ENCODE measurements at places on chromosomes 2 and 18. TPM values are rescaled to one million over a fixed set of nuclear protein-coding genes. Genes with fewer than 3 reads are reported as not detected.

KCNIP3 gene
- total RNA-seq, result 1.4 TPM

LIMS4 gene
- 0.62 TPM for total RNA-seq

HNMT gene
- 1.4 TPM for total RNA-seq

ABCB11 gene
- total RNA-seq, result 0.02 TPM

DDX1 gene
- 123 TPM for total RNA-seq

CREG2 gene
- total RNA-seq, result 9.9 TPM

QPCT gene
- 19.4 TPM for total RNA-seq

SRD5A2 gene
- total RNA-seq, result not detected

REEP1 gene
- 0.68 TPM for total RNA-seq

TP53I3 gene
- total RNA-seq, result 217 TPM

AP1S3 gene
- 35.4 TPM for total RNA-seq

UGT1A5 gene
- total RNA-seq, result not detected

NCOA1 gene
- 7.3 TPM for total RNA-seq

CYRIA gene
- 0.60 TPM for total RNA-seq

HTR2B gene
- total RNA-seq, result not detected

FBLN7 gene
- 0.28 TPM for total RNA-seq

KCNS3 gene
- total RNA-seq, result 1.1 TPM

KCNG2 gene
- not detected for total RNA-seq

DAW1 gene
- 3.8 TPM for total RNA-seq

SPAST gene
- 15.9 TPM for total RNA-seq

FLACC1 gene
- total RNA-seq, result not detected

L3MBTL4 gene
- total RNA-seq, result not detected

SNORC gene
- total RNA-seq, result 7.9 TPM

ANO7 gene
- 2.2 TPM for total RNA-seq

MLPH gene
- total RNA-seq, result 326 TPM

SERPINB10 gene
- not detected for total RNA-seq

INPP5D gene
- 0.60 TPM for total RNA-seq

LYPD6 gene
- total RNA-seq, result 0.19 TPM

RGPD3 gene
- 0.20 TPM for total RNA-seq

TSPYL6 gene
- not detected for total RNA-seq

NAT8 gene
- not detected for total RNA-seq

UGT1A10 gene
- 0.18 TPM for total RNA-seq

EGR4 gene
- 0.43 TPM for total RNA-seq

EN1 gene
- total RNA-seq, result 1.2 TPM

TMEM178A gene
- total RNA-seq, result not detected

TM4SF20 gene
- total RNA-seq, result 5.9 TPM

IL1R2 gene
- 0.63 TPM for total RNA-seq

DRC1 gene
- total RNA-seq, result 0.19 TPM

DSC3 gene
- 1.2 TPM for total RNA-seq

TRIM43B gene
- not detected for total RNA-seq

CFC1 gene
- total RNA-seq, result not detected

ALLC gene
- not detected for total RNA-seq

CHRNG gene
- total RNA-seq, result not detected

IL36B gene
- total RNA-seq, result 0.37 TPM

ACTG2 gene
- not detected for total RNA-seq

MERTK gene
- 1.9 TPM for total RNA-seq

DOK6 gene
- not detected for total RNA-seq

UGT1A4 gene
- total RNA-seq, result not detected

SLC4A5 gene
- 0.11 TPM for total RNA-seq

UGT1A1 gene
- total RNA-seq, result 1.1 TPM

IL36RN gene
- total RNA-seq, result 0.13 TPM

PRKAG3 gene
- not detected for total RNA-seq

UGT1A8 gene
- not detected for total RNA-seq

MTLN gene
- total RNA-seq, result 143 TPM

SDC1 gene
- total RNA-seq, result 128 TPM

SIX3 gene
- total RNA-seq, result 1.6 TPM

POTEJ gene
- not detected for total RNA-seq
